Cardiac atrium fibroblast (primary cell): ENCODE measurements at places on chromosomes 7 and 10. TPM values are rescaled to one million over a fixed set of nuclear protein-coding genes. Genes with fewer than 3 reads are reported as not detected.

The EVX1 gene
- total RNA-seq: not detected in 2 replicates

The MDH2 gene
- 66.4 and 86.8 TPM in 2 replicates for total RNA-seq

The ITIH2 gene
- not detected in 2 replicates for total RNA-seq

The ZNF467 gene
- 4.1 and 8.1 TPM in 2 replicates for total RNA-seq

The ZNF853 gene
- 0.16 and 1.1 TPM in 2 replicates for total RNA-seq

The PDE6C gene
- not detected in 2 replicates for total RNA-seq

The GNAT3 gene
- not detected in 2 replicates for total RNA-seq

The BEND7 gene
- total RNA-seq: 0.81 and 1.6 TPM in 2 replicates

The PSD gene
- total RNA-seq: 0.72 and 1.1 TPM in 2 replicates

The ZP3 gene
- 0.54 and 2.3 TPM in 2 replicates for total RNA-seq

The INA gene
- 0.36 and 0.97 TPM in 2 replicates for total RNA-seq

The HSPA12A gene
- total RNA-seq: 1.6 and 4.2 TPM in 2 replicates

The OR2A12 gene
- not detected in 2 replicates for total RNA-seq

The MLLT10 gene
- total RNA-seq: 20.4 and 29.1 TPM in 2 replicates

The TEX47 gene
- not detected in 2 replicates for total RNA-seq

The SNX10 gene
- 0.16 TPM in 1 of 2 replicates, not detected in the other for total RNA-seq

The PITX3 gene
- 0.16 TPM in 1 of 2 replicates, not detected in the other for total RNA-seq

The KAZALD1 gene
- 21.2 and 57.8 TPM in 2 replicates for total RNA-seq

The FBH1 gene
- total RNA-seq: 78.3 and 92.5 TPM in 2 replicates

The NKX1-2 gene
- total RNA-seq: not detected in 2 replicates

The C10orf105 gene
- not detected in 2 replicates for total RNA-seq

The MMP21 gene
- not detected in 2 replicates for total RNA-seq

The MYOF gene
- 117 and 125 TPM in 2 replicates for total RNA-seq

The OR2A42 gene
- not detected in 2 replicates for total RNA-seq

The ITPRID1 gene
- total RNA-seq: not detected in 2 replicates

The SEMA3A gene
- 1.1 and 1.6 TPM in 2 replicates for total RNA-seq

The COL26A1 gene
- total RNA-seq: not detected in 2 replicates

The ASAH2 gene
- under 0.01 and 7.3 TPM in 2 replicates for total RNA-seq

The FZD1 gene
- 6.0 and 9.4 TPM in 2 replicates for total RNA-seq

The CFAP70 gene
- total RNA-seq: 0.16 and 0.18 TPM in 2 replicates

The OPN1SW gene
- total RNA-seq: not detected in 2 replicates

The DHX32 gene
- 28.2 and 34.0 TPM in 2 replicates for total RNA-seq

The ERVW-1 gene
- not detected in 2 replicates for total RNA-seq

The EGFR gene
- total RNA-seq: 35.4 and 49.9 TPM in 2 replicates

The SFRP4 gene
- 5.2 and 7.8 TPM in 2 replicates for total RNA-seq

The CPA4 gene
- total RNA-seq: 56.7 and 90.1 TPM in 2 replicates

The SFTPA2 gene
- not detected in 2 replicates for total RNA-seq

The LLCFC1 gene
- not detected in 2 replicates for total RNA-seq

The PLPP4 gene
- not detected in 2 replicates for total RNA-seq

The GPR85 gene
- 0.16 TPM in 1 of 2 replicates, not detected in the other for total RNA-seq
